ENCODE measurements at places on chromosomes 4 and X.

DNA sequence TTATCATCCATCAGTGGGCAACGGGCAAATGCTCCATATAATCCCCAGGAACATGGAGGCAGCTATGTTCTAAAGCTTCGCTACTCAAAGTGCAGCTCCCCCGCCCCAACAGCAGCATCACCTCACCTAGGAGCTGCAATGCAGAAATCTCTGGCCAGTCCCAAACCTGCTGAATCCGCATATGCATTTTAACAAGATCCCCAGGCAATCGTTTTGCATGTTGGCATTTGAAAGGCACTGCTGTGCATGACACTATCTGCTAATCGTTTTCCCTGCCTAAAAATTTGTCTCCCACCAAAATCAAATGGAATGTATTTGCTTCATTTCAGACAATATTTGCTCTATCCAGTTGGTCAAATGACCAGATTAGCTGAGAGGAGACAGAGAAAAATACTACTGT lies 15.2 kb downstream of the ADGRG2 start:
- no peak for DNase-seq

GRCh38 chr4:101833480-101833879 lies 43.0 kb downstream of the BANK1 start:
- no peak for DNase-seq

- DNase-seq: peak; percentile 63
These were observed 6.9 kb downstream of the UBA1 start for GRCh38 chrX:47200385-47201150.

DNA sequence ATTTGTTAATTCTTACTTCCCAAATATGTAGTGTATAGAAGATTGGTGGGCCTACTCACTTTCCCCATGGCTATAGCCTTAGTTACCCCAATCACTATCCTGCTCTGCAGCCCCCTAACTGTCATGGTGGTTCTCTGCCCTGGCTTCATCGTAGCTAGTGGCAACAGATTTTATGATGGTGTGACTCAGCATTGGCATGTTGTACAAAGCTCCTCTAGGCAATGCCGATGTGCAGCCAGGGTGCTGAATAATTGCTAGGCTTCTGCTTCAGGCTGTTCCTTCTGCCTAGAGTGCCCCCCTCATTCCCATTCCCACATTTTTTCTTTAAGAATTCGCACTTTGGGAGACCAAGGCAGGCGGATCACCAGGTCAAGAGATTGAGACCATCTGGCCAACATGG lies 35.2 kb downstream of the AFF2 start:
- DNase-seq: no peak

DNA sequence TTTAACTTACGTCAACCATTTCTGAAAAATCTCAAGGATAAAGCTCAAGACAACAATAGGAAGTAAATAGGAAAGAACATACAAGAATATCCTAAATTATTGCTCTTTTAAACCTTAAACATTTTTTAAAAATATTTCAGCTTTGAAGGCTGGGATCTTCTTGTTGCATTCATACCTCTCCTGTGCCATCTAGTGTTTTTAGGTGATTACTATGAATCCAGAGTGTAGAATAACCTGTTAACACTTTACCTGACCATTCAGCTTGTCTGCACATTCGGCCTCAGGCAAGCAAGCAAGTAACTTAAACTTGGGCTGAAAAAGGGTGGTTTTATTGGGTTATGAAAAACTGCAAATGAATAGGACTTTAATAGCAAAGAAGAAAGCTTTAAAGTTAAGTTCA lies 507.8 kb upstream of the INTU start:
- no peak for DNase-seq

GRCh38 chrX:138756234-138756633 lies 44.7 kb upstream of the FGF13 start:
- no peak for DNase-seq

DNA sequence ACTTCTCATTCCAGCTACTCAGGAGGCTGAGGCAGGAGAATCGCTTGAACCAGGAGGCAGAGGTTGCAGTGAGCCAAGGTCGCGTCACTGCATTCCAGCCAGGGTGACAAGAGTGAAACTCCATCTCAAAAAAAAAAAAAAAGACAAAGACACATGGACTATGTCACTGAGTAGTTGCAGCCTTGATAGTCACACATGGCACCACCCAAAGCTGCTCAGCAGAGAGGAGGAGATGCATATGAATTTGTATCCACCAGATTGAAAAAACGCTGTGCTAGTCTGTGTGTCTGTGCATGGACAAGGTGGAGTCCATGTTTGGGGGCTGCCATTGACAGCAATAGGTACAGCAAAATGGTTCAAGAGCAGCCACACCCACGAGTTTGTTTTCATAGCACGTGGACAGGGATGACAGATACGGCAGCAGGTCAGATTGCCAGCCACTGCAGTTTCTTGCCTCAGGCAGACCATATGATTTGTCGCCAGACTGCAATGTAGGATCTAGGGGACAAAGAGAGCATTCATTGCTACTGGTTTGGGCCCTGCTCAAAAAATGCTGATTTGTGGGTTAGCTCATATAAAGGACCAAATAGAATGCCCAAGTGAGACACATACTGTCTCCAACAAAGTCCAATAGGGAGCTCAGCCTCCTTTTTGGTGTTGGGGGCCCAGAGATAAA lies 89.9 kb downstream of the CEP135 start:
- no peak for DNase-seq

DNA sequence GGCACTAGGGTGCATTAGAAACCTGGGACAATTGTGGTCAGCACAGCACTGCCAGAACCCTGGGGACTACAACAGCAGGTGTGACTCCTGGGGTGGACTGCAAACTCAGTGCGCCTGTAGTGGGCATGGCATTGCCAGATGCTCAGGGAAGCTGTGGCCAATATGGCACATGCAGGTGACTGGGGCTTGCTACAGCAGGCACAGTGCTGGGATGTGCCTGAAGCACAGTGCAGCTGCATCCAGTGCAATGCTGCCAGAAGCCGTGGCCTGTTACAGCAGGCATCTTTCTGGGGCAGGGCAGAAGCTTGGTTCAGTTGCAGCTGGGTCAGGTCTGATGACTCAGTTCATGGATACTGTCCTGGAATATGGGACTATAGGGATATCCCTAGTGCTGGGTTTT lies 445.8 kb downstream of the CCSER1 start:
- DNase-seq: no peak

- peak; percentile 43 for DNase-seq
These were observed 34.4 kb downstream of the NFKB1 start for GRCh38 chr4:102535398-102536082.

DNA sequence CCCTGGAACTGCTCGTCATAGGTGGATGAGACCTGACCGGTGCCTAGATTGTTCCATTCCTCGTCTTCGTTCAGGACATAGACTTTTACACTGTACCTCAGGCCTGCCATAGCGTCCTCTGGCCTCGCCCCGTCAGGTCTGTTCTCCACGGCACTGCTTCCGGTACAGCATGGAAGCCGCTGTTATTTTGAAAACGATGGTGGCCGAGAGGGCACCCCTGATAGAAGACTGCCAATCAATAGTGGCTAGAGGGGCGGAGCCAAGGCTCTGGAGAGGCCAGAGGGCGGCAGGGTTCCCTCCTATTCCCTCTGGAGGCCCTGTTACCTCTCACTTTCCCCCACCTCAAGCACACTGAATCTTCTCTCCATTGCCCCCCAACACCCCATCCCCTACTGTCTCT lies at the start of gene PPP4R3C:
PPP4R3C (minus strand) TSS at position 155 of the 400 bp plus-strand sequence; CDS start at position 110, 45 bp downstream.
- DNase-seq: no peak

DNA sequence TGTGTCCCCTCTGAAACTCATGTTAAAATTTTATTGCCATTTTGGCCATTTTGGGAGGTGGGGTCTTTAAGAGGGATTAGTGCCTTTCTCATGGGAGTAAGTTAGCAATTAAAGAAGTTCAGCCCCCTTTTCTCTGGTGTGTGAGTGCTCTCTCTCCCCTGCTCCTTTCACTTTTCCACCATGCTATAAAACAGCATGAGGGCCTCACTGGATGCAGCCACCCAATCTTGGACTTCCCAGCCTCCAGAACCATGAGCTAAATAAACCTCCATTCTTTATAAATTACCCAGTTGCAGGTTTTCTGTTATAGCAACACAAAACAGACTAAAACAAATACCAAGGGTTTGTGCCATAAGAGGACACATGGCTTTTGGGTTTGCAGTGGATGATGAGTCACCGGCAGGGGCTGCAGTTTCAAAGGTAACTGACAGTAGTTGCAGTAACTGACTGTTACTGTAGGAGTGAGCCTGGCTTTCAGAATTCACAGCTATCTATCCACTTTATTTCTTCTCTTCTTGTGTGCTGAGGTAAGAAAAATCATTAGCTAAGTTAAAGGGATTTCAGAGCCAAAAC lies 121.5 kb downstream of the PPEF1 start:
- no peak for DNase-seq

GRCh38 chrX:22247169-22247568 lies 25.5 kb upstream of the CBLL2 start:
- DNase-seq: peak; percentile 67

GRCh38 chr4:150322646-150323045 lies 244.4 kb downstream of the DCLK2 start:
- DNase-seq: no peak

DNA sequence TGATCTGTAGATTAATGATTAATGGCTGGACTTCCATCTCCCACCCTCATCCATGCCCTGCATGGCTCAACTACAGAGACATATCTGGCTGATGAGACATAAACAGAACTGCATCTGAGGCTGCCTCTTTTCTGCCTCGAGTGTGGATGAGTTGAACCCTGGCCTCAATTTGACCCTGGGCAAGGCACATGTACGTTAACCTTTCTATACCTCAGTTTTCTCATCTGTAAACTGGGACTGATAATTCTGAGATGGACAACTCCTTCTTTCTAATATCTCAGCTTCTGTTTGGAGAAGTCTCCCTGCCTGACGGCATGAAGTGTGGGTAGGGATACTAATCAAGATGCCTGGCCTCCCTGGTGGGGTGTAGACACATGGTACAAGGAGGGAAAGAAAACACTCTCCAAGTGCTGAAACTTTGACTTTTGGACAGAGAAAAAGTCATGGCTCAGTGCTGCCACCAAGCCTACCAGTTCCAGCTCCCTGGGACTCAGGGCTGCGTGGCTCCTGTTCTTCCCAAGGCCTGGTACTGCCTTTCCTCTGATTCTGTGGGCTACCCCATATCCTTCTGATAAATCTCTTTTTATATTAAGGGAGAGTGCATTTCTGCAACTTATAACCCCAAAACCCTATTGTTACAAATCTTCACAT lies 64.4 kb downstream of the HAUS3 start:
- DNase-seq: no peak

GRCh38 chr4:86818841-86819240 lies 30.3 kb downstream of the SLC10A6 start:
- DNase-seq: no peak

GRCh38 chr4:54942721-54943120 lies 182.7 kb downstream of the KDR start:
- DNase-seq: no peak

DNA sequence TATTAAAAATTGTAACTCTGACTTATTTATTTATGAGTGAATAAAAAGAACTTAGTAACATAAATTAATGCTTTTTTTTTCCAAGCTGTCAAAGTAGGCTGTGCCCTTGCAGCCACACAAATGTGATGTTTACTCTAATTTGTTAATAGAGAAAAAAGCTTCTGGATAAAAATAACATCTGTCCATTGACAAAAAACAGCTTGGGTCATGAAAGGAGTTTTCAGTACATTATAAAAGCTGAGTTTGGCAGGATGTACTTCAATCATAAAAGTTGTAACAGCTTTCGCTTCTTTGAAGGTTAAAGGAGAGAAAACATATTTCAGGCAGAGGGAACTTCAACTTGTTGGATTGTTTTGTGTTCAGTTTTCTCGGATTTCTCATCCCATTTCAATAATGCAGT lies 105.6 kb downstream of the SLC4A4 start:
- no peak for DNase-seq

DNA sequence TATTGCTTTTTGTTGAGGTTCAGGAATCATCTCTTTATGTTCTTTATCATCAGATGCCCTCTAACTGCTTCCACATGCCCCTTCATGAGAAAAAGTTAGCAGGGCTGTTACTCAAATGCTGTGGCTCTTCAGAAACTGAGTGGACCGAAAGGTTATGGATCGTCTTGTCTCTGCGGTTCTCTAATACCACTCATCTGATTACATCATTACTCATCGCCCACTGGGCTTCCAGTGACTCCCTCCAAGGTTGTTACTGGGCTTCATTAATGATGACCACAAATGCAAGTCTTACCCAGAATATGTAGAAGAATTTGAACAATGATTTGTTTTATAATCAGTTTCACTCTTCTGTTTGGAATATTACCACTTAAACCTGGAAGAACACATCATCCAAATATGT lies 67.7 kb downstream of the RWDD4 start:
- no peak for DNase-seq

DNA sequence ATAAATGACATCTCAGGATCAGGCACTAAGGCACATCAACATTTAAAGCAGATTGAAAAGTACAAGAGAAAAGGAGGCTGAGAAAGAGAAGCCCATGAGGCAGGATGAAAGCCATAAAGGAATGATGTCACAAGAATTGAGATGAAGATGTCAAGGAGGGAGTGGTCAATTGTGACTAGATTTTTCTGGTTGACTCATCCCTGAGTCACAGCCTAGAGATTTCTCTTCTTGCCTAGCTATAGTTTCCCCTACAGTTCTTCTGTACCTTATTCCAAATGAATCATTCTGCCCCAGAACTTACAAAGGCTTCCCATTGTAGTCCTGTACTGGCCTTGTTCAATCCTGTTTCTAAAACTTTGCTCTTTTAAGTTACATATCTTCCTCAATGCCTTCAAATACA lies 3.4 kb upstream of the USP53 start:
- DNase-seq: peak; percentile 80

DNA sequence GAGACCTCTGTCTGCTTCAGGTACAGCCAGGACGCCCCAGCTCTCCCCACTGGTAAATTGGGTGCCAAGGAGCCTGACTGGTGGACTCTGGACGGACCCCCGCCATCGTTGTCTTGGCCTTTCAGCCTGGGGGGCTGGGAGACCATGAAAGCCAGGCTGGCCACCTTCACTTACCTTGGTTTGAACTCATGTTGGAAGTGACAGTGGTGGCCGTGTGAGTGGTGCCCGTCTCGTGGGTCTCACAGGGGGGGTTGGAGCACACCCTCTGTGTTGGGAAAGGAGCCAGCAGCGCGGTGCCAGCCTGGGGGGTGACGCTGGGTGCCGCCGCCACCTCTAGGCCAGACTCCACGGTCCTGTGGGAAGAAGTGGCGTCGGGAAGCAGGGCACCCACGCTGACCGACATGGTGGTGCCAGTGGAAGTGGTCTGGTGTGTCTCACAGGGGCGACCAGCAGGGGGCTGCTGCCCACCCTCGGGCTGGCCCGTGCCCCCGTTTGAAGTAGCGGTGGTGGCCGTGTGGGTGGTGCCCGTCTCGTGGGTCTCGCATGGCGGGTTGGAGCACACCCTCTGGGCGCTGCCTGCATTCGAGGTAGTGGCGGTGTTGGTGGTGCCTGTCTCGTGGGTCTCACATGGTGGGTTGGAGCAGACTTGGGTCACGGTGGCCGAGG lies 9.6 kb upstream of the RENBP start:
- DNase-seq: no peak

DNA sequence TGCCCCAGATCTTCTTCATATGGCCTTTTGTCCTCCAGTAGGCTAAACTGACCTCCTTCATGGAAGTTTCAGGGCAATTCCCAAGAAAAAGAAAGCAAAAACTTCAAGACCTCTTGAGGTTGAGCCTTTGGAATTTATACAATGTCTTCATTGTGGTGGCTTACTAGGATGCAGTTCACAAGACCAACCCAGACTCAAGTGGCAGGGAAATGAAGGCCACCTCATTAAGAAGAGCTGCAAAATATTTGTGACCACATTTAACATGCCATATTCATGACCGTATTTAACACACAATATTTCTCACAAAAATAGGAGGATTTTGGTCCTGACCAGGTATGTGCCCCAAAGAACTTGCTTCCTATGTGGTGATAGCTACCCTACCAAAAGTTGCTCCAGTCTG lies 605.5 kb upstream of the PITX2 start:
- DNase-seq: no peak

Data from NCI-H226 (cell line).